ENCODE measurements at places on chromosomes 11 and 22.
A peak's percentile ranks its signal among the peaks of the same experiment; 100 is the strongest.

DNA sequence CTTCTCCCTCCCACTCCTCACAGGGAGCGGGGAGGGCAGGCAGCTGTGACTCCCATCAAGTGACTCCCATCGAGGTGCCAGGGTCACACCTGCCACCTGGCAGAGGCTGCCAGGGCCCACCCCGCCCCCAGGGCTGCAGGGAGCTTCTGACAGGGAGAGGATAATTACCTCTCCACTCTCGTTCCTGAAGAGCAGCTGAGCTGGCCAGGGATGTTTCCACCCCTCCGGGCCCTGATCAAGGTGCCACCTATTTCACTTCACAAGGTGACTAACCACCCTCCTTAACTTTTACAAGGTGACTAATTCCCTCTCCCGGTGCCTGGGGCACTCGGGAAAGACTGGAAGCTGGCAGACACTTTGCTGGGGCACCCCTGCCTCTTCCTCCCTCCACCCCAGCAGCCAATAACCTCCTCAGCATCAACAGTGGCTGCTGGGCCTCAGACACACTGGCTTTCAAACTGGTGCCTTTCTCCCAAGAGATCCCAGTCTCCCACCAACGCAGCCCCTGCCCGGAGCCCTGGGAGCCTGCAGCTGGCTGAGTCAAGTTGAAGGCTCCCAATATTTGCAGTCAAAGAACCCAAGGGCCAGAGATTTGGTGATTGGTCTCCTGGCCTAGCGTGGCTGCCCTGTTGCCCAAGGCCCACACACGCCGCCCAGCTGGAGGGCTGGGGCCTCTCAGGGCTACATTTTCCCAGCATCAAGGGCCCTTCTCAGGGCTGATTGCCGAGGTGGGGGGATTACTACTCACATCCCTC lies 22.0 kb upstream of the MYRF start:
- DNase-seq: no peak

- no peak for DNase-seq
Observed at GRCh38 chr11:44096360-44097185, 1.1 kb downstream of the EXT2 start.

- no peak for DNase-seq
Observed at GRCh38 chr11:3042496-3043314, 14.5 kb downstream of the CARS1 start.

- peak; percentile 8 for DNase-seq
Observed at GRCh38 chr11:68678031-68678441, 6.3 kb upstream of the GAL start.

DNA sequence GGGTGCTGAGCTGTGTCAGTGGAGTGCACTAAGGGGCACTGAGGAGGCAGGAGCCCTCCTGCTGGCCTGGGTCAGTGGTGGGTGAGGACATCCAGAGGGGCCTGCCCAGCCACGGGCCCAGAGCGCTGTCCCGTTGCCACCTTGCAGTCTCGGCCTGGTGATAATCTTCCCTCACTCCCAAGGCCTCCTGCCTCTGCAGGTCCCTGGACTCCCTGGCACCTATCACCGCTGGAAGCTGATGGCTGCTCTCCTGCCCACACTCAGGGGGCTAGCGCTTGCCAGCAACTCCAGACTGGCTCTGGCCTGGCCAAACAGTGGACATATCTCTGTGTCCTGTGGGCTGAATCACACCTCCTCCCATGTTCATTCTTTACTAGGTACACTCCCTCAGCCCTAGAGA lies 86.5 kb upstream of the PITPNB start:
- no peak for DNase-seq

- no peak for DNase-seq
Observed at GRCh38 chr11:99739464-99740089, 718.8 kb downstream of the CNTN5 start.

DNA sequence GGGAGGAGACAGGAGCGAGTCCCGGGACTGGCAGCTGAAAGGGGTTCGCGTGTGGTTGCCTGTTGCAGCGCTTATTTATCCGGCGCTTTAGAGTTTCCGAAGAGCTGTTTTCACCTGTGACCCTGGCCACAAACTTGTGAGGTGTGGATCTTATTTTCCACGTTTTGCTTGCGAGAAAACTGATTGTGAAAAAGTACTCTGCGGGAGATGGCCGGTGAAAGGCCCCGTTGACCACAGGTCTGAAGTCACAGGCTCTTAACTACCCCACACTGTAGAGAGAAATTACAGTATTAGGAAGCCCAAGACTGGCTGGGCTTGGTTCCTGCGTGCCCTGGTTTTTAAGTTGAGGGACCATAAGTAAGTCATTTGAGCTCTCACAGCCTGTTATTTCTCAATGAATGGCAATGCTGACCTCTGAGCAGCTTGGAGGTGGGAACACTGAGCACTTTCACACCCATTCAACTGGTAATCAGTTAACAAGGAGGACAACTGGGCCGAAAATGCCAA lies 379 bp upstream of the RAB38 start:
- DNase-seq: no peak

GRCh38 chr11:68550485-68550817 lies 89.9 kb downstream of the PPP6R3 start:
- peak; percentile 29 for DNase-seq

DNA sequence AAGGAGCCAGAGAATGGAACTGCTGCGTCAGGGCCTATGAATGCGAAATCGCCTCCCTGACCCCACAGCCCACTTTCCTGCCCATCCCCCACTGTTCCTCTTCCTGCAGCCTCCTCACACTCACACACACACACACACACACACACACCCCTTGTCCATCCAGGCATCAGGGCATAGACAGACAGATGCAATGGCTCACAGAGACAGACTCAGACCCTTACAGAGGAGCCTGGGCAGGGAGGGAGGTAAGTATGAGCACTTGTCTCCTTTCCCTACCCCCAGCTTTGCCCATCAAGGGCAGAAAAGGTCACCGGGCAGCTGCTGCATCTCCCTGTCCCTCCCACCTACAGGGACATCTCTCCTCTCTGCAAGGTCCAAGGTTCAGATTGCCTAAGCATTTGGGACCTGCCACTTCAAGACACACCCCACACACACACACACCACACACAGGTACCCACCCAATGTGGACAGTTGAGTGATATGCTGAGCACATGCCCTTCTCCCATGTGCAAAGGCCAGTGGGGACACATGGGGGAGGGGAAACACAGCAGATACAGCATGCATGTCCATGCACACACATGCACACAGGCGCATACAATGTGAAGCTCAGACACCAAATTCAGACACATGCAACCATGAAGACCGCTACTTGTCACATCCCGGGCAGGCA lies 2.0 kb upstream of the NRXN2 start:
- DNase-seq: no peak

DNA sequence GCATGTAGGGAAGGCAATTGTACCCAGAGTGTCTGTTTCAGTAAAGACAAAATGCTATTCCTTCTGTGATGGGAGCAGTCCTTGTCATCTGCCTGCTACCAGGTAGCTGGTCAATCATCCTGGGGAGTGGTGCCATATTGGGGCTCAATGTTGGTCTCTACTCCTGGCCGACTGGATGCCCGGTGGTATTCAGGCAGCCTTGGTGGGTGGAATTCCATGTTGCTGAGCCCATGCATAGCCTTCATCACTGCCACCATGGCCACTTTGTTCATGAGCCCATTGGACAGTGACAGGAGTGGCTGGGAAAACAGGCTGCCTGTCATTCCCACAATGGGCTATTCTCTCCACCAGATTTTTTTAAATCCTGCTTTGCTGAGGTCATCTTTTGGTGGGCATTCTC lies 121.0 kb downstream of the WNT7B start:
- DNase-seq: no peak
